Suppressor macrophage treated with lipopolysaccharide for 1 hour (primary cell): ENCODE measurements at places on chromosomes 3 and 15.

DNA sequence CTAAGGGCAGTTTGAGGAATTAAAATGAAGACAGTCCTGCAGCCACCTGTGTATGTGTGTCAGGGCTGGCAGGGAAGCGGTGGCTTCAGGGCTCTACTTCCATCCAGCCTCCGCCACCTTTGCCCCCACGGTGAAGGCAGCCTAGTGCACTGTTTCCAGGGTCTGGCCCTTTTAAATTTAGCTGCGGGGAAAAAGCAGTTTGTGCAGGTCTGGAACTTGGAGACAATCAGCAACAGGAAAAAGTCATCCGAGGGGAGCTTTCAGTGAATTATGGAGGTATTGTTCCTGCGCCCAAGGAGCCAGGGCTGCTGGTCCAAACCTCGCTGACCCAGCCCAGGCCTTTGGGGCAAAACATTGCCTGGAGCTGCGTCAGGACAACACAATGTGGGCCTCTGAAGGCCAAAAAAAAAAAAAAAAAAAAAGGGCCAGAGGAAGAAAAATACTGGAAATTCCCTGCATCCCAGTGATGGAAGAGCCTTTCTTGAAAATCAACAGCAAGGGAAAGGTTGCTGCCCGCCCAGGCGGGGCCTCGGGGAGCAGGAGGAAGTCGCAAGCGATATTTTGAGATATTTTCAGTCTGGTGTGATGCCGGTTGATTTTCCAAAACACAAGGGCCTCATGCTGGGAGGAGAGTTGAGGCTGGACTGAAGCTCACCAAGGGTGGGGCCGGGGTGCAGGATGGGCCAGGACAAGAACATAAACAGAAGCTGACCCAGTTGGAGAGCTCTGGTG is 25.5 kb upstream of the FGD5 start:
- no peak for DNase-seq

DNA sequence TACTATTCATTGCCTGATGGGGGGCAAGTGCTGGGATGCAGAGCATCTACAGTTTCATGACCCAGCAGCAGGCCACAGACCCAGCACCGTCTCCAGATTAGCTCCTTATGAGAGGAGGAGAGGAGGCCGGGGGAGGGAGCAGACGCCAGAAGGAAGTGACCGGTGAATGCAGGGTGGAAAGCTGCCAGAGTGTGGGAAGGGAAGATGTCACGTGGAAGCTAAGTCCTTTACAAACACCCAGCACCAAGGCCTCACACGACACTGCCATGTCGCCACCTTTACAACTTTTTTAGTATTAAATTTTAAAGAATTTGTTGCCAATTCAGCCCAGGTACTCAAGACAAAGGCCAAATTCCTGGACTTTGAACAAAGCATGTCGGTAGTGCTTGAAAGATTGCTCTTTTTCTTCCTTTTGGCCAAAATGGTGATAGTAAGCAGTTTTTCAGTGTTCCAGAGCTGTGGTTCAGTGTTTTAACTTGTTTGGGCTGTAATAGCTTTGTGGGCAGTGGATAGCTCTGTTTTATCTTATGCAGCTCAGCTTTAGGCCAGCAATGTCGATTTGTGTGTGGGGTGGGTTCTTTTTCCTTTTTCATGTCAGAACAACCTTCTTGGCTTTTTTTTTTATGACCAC is 58.2 kb downstream of the ZBTB38 start:
- DNase-seq: peak; percentile 56

DNA sequence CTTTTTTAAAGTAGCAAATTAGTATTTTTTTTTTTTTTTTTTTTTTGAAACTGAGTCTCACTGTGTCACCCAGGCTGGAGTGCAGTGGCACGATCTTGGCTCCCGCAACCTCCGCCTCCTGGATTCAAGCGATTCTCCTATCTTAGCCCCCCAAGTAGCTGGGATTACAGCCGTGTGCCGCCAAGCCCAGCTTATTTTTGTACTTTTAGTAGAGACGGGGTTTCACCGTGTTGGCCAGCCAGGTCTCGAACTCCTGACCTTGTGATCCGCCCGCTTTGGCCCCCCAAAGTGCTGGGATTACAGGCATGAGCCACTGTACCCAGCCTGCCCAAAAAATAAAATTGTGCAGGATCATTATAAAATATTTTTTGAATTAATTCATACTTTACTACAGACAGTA is 272.2 kb upstream of the UBE2E1 start:
- DNase-seq: no peak

DNA sequence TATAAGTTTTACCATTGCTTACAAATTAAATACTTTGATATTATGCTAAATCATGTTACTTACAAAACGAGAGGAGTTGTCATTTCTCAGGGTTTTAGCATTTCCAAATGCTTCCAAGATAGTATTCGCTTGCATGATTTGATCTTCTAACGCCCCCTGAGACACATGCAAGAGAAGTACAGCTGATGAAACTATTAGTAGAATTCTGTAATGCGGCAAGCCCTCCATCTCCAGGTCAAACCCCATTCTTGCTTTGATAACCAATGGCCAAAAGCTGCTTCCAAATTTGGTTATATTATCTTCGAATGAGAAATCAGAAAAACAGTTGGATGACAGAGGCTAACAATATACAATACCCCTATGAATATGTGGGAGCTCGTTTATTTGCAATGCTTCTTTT is 14.7 kb downstream of the MYH15 start:
- no peak for DNase-seq

- no peak for DNase-seq
Observed at GRCh38 chr3:173921732-173922131, 524.2 kb downstream of the NLGN1 start.

DNA sequence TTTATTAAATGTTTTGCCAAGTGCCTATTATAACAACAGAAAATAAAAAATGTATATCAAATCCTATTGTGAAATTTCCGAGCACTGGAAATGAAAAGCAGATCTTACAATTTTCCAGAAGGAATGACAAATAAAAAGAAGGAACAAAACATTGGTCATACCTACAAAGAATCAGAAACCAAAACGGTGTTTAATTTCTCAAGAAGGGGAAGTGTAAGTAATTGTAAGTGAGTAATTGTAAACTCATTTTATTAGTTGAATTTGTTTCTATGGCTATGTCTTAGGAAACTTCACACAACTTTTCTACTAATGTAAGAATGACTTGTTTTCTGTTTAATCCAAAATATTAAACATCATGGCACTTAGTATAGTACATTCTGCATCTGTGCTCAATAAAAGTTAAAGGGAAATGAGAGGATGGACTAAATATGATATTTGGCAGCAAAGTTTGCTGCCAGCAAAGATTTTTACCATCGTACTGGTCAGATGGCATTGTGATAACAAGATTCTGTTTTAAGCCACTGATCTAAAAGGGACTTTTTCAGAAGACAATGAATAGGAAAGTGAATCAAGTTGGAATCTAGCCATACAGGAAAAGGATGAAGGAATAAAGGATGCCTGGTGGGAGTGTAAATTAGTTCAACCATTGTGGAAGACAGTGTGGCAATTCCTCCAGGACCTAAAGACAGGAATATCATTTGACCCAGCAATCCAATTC is 232.4 kb downstream of the NFKBIZ start:
- peak; percentile 78 for DNase-seq

DNA sequence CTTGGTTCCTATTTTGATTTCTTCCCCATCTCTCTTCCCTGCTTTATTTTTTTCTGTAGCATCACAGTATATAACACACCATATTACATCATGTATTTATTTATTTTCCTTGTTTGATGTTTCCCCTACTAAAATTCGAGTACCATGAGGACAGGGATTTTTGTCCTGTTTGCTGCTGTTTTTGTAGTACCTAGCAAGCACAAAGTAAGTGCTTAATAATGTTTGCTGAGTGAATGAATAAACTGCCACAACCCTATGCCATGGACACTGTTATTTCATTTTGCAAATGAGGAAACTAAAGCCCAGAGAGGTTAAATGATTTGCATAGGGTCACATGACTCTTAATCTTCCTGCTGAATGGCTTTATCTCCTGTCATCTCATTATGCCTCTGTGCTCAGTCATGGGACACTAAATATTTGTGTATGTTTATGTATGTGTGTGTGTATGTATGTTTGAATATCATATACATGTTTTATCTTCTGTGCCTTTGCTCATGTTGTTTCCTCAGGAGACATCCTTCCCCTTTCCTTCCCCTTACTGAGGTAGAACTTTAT is 26.1 kb upstream of the MGA start:
- DNase-seq: peak; percentile 49

GRCh38 chr3:48446425-48447193 is at the start of gene ATRIP:
ATRIP (plus strand) TSS chr3:48446737; CDS start chr3:48446846, 109 bp downstream.
- peak; percentile 95 for DNase-seq

DNA sequence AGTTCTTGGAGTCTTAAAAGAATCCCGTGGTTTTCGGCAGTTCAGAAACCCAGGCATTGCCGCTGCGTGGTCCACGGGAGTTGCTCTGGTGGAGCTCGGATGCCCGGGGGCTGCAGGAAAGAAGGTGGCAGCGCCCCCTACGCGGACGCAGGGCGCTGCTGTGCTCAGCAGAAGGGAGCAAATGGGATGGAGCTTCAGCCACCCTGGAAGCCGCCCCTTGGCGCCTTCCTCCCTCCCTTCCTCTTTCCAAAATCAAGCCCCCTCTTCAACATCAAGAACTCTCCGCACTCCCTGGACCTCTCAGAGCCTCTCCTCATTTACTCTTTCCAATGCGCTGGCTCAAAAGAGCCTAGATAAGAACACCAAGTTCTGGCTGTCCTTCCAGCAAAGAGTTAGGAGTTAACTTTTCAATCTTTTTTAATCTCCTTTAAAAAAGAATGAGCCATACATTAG is 880 bp upstream of the CHRNA7 start:
- DNase-seq: no peak

DNA sequence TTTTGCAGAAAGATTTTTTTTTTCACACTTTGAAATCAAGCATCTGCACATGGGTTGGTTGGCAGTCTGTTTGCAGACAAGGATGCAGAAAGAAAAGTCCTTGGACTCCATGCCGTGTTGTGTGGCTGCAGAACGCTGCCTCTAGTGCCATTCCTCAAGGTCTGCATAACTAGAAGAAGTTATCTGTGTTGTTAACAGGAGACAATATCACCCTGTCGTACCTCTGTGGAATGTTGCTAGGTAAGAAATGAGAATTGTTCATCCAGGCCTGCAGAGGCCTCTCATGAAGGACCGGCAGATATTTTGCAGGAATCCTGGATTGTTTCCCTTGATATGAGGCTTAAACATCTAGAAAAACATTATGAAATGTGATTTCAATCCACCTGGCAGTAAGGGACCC is 58.5 kb upstream of the PPARG start:
- DNase-seq: no peak

DNA sequence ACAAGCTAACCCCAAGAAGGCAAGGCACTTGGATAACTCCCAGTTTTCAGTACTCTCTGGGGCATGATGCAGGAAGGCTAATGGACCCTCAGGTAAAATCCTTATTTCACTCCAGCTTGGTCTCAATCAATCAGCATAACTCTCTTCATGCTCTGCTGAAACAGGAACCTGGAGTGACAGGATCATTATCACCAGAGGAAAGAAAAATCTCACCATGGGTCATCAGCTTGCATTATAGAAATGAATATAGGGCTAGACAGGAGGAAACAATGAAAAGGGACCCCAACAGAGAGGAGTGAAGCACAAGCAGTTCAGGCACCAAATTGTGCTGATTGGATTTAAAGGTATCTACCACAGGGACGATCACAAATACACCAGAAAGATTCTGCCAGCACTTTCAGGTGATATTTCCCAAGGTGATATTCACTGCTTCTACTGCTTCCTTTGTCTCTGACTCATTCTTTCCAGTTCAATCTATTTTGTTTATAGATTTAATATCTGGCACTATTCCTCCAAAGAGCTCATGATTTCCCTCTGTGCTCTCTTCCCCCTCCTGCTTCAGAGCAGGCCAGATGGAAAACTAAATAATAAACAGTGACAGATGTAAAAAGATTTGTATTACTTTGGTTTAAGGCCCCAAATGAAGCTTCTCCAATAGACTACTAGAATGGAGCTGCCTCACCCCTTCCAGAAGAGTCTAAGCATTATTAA is 22.9 kb upstream of the THUMPD3 start:
- no peak for DNase-seq

DNA sequence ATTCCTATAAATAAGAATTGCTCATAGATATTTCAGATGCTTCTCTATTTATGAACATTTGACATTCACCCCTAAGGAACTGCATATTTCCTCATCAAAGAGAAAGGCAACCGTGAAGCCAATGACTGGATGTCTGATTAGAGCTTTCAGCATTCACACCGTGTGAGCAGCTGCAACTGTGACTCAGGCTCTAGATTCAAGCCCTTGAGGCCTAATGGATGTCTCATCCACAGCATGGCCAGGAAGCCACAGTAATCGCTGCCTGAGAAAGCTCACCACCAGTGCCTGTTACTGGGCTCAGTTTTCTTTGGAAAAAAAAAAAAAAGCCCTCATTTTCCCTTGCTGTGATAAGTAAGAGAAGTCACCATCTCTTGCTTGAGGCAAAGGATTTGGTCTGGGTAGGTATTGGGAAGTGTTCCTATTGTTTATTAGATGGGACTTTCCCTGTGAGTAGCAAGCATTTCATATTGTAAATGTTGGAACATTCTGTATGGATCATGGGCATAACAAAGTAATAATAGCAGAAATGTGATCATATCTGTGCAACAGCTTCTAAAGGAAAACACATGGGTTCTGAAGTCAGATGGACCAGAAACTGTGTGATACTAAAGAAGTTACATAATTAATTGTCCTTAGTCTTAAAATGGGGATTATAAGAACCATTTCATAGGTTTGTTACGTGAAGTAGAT is 783.7 kb downstream of the AGBL1 start:
- DNase-seq: no peak

- DNase-seq: no peak
Observed at GRCh38 chr3:190996181-190996775, 133.8 kb upstream of the GMNC start.

GRCh38 chr3:158733656-158734055 is 1.4 kb upstream of the RARRES1 start:
- DNase-seq: peak; percentile 25

- no peak for DNase-seq
Observed at GRCh38 chr15:32704395-32704981, 13.3 kb upstream of the GREM1 start.

DNA sequence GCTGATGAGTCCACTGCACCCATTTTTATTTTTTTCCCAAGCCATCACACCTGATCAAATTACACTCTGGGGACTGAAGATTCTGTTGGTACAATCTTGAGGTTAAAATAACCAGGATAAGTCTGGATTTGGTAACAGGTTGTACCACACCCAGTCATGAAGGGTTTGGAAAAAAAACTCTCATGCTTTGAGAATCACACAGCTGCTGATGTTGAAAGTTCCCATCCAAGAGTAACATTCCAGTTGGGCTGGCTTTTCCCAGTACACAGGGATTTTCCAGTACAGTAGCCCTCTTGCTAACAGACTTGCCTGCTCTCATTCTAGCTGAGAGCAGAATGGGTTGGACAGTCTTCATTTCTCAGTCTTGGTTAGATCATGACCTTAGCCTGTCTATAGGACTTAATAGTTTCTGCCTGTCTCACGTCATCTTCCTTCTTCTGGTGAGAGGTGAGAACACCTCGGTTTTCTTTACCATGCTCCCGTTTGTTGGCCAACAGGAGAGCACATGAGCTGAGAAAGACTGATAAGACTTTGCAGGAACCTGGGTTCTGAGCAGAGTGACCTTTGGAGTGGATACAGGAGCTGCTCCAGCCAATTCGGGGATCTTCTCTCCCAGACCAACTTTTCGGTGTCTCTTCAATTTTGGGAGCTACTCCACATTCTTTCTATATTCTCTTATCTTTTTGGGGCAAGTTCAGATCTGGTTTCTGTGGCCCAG is 300.1 kb upstream of the LYSMD4 start:
- no peak for DNase-seq
